ENCODE measurements at places on chromosomes 7 and 10.

- DNase-seq: no peak
Measured at GRCh38 chr10:72783410-72783833, 91.5 kb downstream of the MCU start.

DNA sequence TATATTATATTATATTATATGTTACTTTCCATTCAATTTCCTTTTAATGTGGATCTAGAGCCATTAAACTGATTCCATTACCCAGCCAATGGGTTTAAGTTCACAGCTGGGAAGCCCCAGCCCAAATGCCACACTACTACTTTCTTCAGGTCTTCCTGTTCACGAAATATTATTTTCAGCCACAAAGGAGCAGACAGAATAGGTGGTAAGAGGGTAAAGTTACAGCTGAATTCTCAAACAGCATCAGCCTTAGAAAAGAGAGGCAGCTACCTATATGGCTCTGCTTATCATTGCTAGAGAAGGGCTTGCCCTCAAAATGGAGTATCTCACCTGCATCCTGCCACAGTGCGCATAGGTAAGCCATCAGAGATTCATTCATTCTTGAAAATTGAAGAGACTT lies 128.3 kb downstream of the ITGA8 start:
- DNase-seq: no peak

GRCh38 chr10:82814635-82815034 lies 939.6 kb downstream of the NRG3 start:
- peak; percentile 15 for DNase-seq

- no peak for DNase-seq
Measured at GRCh38 chr10:132436861-132437410, 39.9 kb downstream of the PWWP2B start.

DNA sequence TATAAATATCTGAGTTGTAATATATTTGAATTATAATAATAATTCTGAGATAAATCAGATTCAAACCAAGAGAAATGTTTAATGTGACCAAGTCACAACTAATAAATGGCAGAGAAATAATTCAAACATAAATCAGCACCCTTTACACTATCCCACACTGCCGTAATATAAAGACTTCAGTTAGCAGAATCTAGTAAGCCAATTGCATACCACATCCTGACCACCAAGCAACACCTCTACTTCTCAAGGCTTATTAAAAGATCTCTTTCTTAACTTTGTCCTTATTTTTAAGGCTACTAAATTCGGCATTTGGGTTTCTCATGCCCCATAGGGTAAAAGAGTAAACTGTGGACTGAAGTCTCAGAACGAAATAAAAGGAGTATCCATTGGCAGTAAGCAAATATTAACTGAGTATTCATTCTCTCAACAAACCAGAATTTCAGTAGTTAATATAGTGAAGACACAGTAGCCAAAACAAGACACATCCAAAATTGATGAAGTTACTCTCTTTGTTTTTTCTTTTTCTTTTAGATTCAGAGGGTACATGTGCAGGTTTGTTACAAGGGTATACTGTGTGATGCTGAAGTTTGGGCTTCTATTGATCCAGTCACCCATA lies 14.8 kb downstream of the ACBD5 start:
- no peak for DNase-seq

GRCh38 chr10:132420981-132421846 lies 24.2 kb downstream of the PWWP2B start:
- DNase-seq: peak; percentile 85

- DNase-seq: no peak
Measured at GRCh38 chr7:131629217-131629882, 72.9 kb upstream of the PODXL start.

DNA sequence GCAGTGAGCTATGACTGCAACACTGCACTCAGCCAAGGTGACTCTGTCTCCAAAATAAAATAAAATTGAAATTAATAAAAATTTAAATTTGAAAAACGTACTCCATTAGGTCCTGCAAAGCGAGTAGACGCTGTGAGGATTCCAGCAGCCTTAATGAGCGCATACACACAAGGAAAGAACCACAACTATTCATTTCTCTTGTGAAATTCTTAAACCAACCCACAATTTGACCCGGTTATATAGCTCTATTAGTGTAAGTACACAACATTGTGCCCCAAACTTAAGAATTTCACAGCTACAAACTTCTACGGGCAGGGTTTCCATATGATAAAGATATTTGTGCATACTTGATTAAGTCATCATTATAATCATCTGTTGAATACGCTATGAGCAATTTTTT lies 84.4 kb downstream of the PARD3 start:
- no peak for DNase-seq

GRCh38 chr10:74821501-74821900 lies 4.9 kb upstream of the KAT6B start:
- no peak for DNase-seq

DNA sequence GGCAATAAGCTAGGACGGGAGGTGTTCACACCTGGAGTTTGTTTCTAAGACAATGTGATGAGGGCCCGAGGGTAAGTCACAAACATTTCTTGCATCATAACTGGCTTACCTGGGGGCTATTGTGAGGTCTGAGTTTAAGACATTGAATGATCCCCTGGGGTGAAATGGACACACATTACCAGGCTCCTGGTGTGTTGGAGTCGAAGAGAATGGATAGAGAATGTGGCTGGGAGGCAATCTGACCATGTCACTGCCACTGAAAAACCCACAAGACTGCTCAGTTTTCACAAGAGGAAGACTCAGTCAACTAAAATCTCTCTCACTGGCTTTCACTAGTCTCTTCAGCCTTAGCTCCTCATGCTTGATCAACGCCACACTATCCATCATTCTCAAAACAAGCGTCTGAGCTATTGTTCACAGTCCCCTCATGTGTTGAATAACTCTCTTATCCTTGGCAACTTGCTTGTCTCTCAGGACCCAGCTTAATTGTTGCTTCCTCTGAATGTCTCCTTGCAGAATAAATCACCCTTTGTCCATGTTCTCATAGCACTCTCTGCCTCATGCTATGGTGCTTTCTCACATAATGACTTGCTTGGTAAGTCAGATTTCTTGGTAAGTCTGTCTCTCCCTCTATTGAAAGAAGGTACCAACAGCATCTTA lies at the start of gene C10orf120:
TSS of gene C10orf120 (minus strand) at position 51 of the 660 bp plus-strand sequence. CDS start 56 bp downstream, outside the sequence.
- no peak for DNase-seq

- no peak for DNase-seq
Measured at GRCh38 chr7:120725376-120726039, 132.4 kb downstream of the TSPAN12 start.

DNA sequence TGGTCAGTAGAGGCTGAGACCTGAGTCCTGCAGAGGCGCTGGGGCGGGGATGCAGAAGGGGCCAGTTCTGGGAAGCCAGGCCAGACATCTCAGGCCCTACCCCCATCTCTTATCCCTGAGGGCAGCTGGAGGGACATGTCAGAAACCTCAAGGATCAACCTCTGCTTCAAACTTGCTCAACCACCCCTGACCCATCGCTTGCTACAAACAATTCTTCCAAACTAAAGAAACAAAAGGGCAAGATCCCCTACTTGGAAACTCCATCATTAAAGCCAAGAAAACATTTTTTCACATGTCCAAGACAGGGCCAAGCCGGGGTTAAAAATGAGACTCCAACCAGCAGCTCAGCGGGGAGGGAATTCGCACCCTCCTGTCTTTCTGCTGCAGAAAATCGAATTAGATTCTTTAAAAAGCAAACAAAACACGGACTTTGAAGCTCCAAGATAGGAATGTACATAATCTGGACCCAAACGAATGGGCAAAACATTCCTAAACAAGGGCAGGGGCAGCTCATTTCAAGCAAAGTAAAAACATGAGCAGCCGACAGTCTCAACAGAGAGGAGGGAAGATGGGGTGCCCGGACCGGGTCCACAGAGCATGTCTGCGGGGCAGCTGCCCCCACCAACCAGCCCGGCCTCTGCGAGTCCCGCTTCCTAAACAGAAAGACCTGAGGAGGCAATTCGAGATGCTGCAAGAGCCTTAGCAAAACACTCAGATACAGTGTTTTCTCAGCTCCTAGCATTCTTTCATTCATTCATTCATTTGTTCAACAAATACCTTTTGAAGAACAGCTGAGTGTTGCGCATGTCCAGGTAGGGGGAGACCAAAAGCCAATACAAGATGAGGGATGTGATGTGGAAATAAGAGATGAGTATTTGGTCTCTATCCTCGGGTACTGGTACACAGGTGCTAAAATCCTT lies 44.8 kb downstream of the CHST15 start:
- no peak for DNase-seq

GRCh38 chr10:86079088-86079487 lies 287.5 kb downstream of the GRID1 start:
- no peak for DNase-seq

DNA sequence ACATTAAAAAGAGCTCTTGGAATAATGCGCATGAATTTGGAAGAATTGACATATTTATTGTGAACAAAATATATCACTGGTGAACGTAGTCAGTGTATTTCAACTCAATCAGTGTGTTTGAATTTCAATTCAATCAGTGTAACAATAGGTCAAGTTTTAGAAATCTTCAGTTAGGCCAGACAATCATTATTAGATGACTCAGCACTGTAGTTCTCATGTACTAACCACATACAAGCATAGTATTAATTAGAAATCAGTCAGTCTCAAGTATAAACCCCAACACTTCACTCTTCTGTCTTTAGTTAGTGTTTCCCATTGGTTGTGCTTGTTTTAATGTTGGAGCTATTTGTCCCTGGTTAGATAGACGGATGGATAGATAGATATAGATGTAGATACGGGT lies 1247.9 kb downstream of the NXPH1 start:
- DNase-seq: no peak

DNA sequence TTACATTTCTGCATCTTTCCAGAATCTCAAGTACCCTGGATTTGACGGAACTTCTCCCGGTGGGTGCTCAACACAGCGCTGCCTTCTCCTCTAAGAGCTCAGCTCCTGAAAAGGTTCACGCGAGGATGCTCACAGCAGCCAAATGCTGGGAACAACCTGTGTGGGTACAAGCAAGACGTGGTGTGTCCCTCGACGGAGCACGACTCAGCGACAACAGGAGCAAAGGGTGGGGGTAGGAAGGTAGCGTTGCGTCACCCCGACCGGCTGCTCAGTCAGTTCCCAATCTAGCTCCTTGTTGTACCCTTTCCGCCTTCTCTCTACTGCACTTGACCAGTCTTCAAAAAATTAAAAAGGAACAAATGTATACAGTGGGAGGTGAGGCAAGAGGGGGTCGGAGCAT lies 117.3 kb downstream of the PTPRN2 start:
- peak; percentile 30 for DNase-seq

- no peak for DNase-seq
Measured at GRCh38 chr10:69495666-69496065, 44.4 kb downstream of the TSPAN15 start.

DNA sequence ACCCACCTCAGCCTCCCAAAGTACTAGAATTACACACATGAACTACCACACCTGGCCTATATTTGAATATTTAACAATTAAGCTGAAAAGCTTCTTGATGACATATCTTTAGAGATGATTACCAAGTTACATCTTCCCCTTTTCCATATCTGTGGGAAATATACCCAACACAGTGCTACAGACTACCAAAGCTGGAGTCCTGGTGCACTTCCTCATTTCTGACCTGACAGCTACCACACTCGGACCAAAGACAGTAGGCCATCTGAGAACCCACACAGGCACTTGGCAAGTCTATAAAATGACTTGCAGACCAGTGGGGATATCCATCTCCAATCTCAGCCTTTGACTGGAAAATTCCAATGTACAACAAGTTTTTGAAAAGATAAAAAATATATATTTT lies 270.4 kb upstream of the KLF14 start:
- DNase-seq: peak; percentile 93

DNA sequence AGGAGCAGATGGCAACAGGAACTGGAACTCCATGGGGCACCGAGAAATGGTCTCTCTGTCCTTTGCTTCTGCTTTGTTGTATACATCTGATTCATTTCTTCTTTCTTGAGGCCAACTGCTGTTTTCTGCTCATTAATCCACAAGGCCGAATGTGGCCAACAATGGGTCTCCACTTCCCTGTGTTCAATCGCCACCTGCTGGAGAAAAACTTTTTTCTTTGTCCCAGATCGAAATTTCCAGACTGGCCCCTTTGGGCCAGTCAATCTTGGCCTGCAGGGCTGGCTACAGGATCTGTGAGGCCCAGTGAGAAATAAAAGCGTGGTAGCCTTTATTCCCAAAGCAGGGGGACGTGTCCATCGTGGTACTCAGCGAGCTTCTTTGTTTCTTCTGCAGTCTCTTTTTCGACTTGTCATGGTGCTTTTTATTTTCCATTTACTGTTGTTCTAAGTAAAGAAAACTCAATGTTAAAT lies 58.8 kb downstream of the PARP12 start:
- DNase-seq: peak; percentile 82

GRCh38 chr10:3264161-3264761 lies 91.7 kb upstream of the PITRM1 start:
- peak; percentile 32 for DNase-seq

- DNase-seq: no peak
Measured at GRCh38 chr7:111846898-111847297, 284.6 kb upstream of the IMMP2L start.

DNA sequence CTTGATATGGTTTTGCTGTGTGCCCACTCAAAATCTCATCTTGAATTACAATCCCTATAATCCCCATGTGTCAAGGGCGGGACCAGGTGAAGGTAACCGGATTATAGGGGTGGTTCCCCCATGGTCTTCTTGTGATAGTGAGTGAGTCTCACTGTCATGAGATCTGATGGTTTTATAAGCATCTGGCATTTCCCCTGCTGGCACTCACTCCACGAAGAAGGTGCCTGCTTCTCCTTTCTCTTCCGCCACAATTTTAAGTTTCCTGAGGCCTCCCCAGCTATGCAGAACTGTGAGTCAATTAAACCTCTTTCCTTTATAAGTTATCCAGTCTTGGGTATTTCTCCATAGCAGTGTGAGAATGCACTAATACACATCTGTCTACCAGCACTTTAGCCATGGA lies 109.5 kb upstream of the SDK1 start:
- peak; percentile 26 for DNase-seq

DNA sequence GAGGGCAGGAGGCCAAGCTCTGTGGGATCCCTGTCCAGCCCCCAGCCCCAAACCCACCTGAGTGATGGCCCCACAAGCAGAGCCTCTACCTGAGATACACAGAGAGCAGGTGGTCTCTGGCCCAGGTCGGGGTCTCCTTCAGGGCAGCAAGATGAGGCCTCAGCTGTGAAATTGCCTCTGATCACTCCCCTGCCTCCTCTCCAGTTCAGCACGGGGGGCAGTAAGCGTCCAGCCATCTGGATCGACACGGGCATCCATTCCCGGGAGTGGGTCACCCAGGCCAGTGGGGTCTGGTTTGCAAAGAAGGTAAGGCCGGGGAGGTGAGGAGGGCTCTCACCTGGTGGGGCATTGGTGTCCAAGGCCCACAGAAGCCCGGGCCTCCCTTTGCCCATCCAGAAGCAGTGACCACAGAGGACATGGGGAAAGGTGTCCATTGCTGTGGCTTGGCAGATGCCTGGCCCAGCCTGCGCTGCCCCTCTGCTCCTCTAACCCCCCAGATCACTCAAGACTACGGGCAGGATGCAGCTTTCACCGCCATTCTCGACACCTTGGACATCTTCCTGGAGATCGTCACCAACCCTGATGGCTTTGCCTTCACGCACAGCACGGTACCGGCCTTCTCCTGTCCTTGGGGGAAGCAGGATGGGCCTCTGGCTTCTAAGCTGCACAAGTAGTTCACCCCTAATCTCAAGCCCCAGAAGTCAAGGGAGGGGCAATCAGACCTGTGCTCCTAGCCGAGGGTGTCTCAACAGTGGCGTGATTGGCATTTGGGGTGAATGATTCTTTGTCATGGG lies 3.1 kb downstream of the CPA1 start:
- no peak for DNase-seq

Data from MV-4-11 (cell line).